ENCODE measurements at places on chromosomes 13 and 19.

- DNase-seq = no peak
These were observed 2.8 kb upstream of the NUMBL start for GRCh38 chr19:40693150-40693788.

GRCh38 chr13:113804703-113805430 lies 45.8 kb downstream of the TMEM255B start:
- no peak for DNase-seq

DNA sequence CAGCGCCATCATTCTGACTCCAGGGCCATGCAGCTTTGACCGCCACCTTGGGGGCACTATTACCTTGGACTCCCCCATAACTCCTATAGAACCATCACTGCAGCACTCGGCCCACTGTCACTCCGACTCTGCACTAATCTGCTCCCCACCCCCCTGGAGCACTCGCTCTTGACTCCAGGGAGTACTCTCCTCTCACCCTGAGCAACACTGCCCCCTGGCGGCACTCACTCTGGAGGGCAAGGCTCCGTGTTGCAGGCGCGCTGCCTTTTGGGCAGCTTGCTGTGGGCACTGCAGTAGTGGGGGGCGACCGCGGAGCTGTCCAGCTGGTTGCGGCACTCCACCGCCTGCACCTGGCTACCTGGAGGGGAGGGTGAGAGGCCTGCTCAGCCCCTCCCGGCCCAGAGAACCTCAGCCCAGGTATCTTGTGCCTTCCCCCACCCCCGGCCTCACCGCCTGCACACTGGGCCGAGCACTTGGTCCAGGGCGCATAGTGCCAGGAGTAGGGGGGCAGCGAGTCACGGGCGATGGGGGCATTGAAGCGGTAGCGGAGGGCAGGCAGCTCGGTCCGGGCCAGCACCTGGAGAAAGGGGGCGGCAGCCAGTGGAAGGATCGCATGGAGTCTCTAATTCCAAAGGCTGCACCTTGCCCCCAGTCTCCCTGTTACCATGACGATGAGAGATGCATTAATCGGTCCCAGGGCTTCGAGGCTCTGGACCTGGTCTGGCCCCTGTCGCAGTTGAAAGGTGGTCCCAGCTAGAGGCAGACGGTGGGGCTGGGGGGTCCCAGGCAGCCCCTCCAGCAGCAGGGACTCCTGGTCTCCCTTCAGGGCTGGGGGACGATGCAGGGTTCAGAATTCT lies 8.9 kb upstream of the MYO1F start:
- no peak for DNase-seq

- DNase-seq = no peak
These were observed 134.0 kb downstream of the MAB21L1 start for GRCh38 chr13:35342440-35342839.

- DNase-seq = no peak
These were observed 49.0 kb upstream of the C13orf46 start for GRCh38 chr13:114022876-114023275.

DNA sequence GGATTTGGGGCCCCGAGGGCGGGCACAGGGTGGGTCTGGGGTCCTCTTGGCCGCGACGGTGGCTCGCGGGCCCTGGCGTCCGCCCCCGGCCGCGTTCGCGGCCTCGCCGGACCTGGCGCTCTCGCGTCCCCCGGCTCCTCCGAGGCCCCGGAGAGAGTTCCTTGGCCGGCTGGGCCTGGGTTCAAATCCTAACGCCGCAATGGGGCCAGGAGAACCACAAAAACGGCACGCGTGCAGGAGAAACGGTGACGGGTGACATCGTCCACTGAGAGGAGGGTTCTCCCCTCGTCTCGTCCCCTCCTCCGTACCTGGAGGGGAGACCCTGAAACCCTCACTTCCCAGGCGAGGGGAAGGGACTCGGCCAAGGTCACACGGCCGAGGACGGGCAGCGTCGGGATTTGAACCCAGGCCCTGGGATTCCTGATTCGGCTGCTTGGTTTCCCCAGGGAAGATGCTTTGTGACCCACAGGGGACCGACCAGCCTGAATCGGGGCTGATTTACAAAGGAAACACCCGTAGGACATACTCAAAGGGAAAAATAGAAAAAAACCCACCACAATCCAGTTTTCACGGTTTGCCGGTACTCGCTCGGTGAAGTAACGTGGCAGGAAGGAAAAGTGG lies 624 bp downstream of the SAFB start:
- no peak for DNase-seq

DNA sequence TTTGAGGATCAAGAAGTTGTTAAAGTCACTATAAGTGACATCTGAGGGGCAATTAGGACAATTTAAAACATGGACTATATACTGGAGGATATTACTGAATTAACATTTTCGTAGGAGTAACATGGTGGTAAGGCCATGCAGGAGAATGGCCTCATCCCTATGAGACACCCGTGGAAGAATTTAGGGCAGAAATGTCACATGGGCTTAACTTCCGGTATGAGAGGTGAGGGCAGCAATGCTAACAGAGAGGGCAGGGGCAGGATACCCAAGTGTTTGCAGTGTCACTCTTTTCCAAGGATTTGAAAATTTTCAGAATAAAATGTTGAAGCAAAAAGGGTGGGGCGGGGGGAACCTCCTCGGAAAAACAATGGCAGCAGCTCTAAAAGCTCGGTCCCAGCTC lies 23.6 kb downstream of the RANBP3 start:
- no peak for DNase-seq

GRCh38 chr13:93230261-93230855 lies 3.8 kb downstream of the GPC6 start:
- DNase-seq = no peak

DNA sequence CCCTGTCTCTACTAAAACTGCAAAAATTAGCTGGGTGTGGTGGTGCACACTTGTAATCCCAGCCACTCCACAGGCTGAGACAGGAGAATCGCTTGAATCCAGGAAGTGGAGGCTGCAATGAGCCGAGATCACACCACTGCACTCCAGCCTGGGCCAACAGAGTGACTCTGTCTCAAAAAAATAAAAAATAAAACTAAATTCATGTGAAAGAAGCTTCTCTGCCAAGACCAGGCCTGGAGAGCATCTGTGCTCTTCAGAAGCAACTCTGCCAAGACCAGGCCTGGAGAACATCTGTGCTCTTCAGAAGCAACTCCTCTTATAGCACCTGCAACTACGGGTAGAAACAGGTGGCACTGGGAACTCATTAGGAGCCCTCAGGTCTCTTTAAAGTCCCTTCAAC lies 37.7 kb downstream of the CRYL1 start:
- DNase-seq = no peak

DNA sequence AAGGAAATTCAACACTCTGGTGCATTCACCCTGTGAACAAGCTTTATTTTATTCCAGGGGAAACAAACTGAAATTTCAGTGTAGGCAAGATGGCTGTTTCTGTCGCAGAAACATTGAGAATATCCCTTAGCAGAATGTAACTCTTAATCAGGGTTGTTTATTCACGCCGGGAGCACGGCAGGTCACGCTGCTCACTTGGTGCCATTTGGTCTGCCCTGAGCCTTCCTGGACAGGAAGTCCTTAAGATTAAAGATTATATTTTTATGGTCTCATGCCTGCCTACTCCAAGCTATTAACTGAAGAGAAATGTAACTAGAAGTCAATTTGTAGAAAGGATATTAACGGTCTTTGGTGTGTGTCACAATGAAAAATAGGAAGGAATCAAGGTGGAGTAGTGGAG lies 185.3 kb upstream of the ARGLU1 start:
- DNase-seq = no peak

GRCh38 chr13:41025518-41025917 lies 6.4 kb upstream of the ELF1 start:
- DNase-seq = no peak

DNA sequence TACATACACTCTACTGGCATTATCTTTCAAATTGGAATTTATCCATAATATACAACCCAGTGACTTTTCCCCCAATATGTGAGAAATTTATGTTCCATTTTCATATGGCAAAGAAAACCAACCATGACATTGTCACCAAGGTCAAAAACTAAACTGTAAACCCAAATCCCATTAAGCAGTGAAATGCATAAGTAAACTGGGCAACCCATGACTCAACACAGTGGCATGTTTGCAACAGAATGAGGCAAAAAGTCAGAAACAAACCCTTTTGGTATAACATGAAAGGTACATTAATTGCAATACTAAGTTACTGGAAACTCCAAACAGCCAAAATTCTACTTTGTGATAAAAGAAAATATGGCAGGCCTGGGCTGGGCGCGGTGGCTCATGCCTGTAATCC lies 4.9 kb downstream of the ZNF878 start:
- no peak for DNase-seq

DNA sequence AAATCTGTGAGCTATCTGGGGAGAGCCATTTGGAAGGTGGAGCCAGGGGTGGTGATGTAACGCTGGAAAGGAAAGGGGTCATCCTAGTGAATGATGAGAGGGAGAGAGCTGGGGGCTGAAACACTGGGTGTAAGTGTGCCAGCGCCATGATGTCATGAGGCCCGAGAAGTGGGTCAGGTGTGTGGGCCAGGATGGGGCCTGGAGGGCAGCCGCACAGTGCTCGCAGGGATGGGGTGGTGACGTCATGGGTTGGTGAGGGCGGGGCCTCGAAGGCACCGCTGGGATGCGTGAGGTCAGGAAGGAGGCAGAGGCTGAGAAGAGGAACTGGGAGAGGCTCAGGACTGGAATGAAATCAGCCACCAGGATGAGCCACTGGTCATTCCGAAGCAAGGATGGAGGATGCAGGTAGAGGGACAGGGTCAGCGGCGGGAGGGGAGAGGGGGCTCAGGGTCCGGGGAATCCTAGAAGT lies 4.4 kb downstream of the CCDC61 start:
- no peak for DNase-seq

- no peak for DNase-seq
These were observed 2.6 kb downstream of the FGF9 start for GRCh38 chr13:21673539-21673788.

DNA sequence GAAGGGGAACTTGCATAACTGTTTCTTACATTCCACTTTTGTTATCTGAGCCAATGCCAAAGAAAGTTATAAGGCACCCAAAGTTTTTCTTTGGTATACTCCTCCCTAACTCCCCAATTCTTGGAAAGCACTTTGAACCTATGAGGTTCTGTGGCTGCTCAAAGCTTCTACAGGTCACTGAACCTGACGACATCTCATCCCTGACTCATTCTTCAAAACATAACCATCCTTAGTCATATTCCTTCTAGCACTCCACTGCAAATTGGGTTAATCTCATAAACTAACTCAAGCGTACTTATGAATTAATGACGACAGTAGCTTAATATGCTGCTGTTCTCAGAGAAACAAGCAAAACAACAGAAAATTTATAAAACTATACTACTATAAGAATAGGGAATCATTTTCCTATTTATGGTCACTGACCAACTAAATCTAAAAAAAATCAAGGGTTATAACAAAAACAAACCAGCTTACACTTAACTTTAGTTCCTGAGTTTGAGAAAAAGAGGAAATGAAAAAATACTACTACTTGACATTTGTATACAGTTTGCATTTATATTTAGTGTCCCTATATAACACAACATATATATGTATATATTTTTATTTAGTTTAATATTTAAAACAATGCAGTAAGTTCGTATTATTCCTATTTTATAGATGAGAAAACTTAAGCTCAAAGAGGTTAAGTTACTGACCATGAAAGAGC lies 69.1 kb downstream of the CAB39L start:
- no peak for DNase-seq

DNA sequence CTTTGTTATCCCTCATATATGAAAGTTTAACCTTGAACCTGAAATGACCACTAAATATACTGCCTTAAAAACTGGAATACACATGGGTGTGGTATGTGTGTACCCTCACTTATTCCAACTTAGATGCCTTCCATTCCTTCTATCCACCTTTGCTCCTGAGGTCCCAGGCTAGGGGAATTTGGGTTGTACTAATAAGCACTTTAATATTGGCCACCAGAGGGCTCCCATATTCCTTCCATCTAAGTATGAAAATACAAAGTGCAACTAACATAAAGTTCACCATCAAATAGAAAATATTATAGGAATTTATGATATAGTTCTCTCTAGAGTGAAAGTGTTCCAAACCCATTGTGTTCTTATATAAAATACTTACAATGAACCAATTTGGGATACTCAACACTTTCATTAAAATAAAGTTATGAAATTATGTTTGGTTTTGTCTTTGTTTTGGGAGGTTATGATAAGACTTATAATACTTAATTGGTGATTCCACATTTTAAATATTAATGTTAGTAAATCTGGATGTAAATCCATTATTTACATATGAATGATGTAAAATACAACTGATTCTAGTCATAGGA lies 62.3 kb downstream of the ITGBL1 start:
- DNase-seq = peak; percentile 19

DNA sequence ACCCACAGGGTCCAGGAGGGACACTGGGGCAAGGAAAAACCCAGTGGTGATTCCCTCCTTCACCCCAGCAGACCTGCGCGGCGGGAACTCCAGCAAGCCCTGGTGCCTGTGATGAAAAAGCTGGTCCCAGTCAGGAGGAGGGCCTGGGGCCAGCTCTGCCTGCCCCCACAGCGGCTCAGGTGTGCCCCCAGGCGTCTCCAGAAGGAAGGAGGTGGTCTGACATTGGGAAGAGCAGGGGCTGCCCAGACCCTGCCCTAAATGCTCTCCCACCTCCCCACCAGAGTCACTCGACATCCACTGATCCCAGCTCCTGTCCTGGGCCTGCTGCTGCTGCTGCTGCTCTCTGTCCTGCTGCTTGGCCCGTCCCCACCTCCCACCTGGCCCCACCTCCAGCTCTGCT lies 6.2 kb downstream of the PTH2 start:
- DNase-seq = no peak

DNA sequence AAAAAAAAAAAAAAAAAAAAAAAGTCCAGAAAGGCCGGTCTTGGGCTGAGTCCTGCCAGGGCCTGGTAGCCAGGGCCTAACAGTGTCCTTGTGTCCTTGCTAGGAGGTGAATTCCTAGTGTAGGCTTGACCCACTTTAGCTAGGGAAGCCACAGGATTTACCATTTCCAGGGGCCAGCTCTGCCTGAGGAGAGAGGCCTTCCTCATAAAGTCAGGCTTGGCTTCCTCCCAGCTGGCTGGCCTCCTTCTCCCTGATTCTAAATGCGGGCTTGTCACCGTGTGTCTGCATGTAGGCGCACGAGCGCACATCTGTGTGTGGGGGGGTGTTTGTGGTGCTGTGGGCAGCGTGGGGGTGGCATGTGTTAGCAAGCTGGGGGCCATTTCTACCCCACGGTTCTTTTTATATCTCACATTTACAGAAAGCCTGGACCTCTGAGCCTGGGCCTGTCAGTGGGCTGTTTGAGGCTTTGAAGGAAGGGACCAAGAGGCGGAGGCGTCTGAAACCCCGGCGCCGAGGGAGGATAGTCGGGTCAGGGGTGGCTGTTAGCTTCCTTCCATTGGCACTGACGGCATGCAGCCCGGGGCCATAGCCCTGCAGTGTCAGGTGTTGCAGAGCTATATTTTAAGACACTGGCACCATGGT lies 31.7 kb downstream of the IER2 start:
- no peak for DNase-seq

DNA sequence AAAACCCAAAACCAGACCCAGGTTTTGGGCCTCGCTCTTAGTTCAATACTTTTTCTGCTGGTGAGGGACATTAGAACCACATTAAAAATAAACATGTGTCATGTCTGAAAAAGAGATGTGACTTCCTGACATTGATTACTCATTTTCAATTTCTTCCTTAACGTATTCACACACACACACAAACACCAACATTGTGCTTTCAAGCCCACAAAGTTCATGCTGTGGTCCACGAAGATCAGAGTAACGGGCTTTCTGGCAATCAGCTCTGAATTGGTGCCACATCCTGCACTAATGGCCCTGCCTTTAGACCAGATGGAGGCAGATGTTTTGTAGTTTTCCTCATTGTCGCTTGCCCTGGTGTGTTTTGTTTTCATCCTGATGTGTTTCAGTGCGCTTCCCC lies 47.9 kb upstream of the POMP start:
- no peak for DNase-seq

GRCh38 chr13:101489643-101490405 lies 37.3 kb downstream of the ITGBL1 start:
- no peak for DNase-seq

Data from right renal cortex interstitium (tissue), 3 donors.